ENCODE measurements at places on chromosomes 2 and 18.
A peak's percentile ranks its signal among the peaks of the same experiment; 100 is the strongest.

DNA sequence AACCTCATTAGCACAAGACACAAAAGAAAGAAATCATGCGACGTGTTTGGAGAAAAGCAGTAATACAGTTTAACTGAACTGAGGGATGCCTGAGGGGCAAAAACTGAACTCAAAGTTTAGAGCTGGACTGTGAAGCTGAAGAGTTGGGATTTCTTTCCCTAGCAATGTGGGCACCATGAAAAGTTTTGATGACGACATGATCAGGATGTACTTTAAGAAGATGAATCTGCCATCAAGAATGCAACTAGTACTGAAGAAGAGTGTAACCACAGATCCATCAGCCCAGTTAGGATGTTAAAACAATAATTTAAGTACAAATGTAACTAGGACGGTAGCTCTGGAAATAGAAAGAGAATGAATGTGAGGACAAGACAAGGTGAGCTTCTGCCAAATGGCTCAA lies 196.2 kb downstream of the VWC2L start:
- DNase-seq = no peak

DNA sequence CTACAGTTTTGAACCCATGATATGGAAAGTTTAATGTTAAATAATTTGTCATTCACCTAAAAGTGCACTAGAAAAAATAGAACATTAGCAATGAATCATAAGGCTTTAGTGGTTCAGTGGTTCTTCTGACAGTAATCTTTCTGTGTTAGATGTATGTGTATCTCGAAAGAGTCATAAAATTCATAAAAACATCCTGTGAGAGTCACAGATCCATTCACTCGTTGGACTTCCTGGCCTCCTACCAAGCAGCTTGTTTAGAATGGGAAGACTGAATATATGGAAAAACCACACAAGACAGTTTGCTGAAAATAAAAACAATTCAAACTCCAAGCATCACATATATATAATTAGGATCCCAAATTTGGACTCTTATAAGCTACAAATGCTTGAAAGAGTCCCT lies 34.8 kb downstream of the ADNP2 start:
- DNase-seq = no peak

GRCh38 chr2:190781604-190782198 lies 98.9 kb upstream of the GLS start:
- peak; percentile 65 for DNase-seq

DNA sequence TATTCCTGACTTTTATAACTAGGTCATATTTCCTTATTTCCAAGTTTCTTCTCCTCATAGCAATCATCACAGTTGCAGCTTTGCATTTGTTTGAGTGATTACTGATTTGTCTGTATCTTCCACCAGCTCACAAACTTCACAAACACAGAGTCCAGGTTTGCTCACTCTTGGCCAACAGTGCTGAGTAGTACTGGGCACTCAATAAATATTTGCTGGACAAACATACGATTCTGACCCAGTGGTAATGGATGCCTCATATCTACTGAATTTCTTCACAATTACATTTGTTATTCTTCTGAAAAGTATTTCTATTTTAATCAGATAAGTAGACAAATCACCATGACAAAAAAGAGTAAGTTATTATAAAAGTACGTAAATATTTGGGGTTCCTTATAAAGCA lies 516.3 kb downstream of the TDRD15 start:
- DNase-seq = peak; percentile 30

DNA sequence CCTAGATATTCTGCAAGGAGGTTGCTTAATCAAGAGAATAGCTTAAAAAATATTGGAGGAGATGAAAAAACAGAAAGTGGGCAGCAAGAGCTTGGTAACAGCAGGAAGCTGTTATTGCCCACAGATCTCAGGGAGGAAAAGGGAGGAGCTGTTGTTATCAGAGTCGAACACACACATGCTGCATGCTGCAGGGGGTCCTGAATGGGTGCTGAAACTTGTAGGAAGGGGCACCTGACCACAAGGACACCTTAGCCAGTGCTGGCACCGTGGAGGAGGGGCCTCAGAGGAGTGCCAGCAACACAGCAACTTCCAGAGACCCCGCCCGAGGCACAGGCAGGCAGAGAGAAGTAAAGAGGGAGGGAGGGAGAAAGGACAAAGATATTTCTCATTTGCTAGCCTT lies 332.9 kb downstream of the SOCS6 start:
- no peak for DNase-seq

DNA sequence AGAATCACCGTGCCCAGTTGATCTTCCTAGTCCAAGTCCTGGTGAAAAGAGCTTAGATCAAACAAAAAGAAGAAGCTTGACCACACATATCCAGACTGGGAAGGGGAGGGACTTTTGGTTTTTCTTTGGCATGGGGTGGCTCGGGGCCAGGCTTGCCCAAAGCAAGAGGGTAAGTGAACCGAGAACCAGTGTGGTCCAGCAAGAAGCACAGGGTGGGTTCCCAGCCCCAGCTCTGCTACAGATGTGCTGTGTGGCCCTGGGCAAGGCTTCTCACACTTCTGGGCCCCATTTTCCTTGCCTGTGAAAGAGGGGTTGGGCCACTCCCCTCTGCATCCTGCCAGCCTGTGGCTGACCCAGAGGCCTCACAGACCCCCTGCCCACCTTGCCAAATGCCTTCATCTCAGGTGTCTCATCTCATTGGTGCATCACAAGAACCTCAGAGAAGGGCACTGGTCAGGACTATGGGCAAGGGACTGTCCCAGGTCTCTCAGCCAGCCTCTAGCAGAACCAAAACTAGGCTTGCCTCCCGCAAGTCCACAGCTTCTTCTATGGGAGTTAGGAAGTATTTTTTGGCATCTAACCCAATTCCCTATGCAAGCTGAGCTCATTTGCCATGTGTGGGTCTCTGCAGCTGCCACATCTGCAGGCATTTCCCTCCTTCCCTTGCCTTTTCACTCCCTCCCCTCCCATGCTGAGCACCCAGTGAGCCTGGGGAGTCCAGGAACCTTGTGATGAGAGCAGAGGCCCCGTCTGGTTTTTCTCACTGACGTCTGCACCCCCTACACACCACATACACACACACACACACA lies 6.9 kb downstream of the ATP6V1B1 start:
- DNase-seq = no peak

- DNase-seq = no peak
Observed at GRCh38 chr2:219656526-219656925, 29.1 kb downstream of the SLC4A3 start.

- peak; percentile 58 for DNase-seq
Observed at GRCh38 chr2:105888625-105889024, 143.9 kb downstream of the NCK2 start.

DNA sequence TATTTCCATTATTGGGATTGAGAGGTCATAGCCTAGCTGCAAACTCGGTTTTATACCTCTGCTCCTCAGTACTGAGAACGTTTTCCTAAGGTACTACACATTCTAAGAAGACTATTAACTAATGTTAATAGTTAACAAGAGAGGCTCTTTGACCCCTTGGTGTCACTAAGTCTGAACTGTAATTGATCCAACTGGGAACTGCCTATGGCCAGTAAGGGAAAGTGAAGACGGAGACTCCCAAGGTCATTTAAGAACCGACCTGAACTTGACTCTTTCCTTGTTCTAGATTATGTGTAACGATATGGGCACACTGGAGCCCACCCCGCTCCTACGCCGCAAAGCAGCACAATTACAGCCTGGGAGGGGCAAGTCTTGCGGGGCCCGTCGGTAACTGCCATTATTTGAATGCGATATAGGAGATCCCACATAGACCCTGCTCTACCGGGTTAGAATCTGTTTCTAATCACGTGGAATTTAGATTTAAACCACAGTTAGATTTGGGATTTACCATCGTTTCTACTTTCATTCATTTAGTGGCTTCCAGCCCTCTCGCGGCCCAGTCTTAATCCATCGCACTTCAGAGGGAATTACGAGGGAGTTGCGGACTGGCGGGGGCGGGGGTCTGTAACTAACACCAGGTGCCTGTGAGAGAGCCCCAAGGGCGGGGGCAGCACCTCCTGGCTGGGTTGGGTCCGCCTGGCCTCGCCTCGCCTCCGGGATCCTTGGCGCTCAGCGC lies 84.1 kb upstream of the EPB41L3 start:
- DNase-seq = no peak

GRCh38 chr2:164777847-164778461 lies 63.7 kb downstream of the COBLL1 start:
- no peak for DNase-seq

GRCh38 chr2:170143045-170143717 lies 34.8 kb upstream of the MYO3B start:
- DNase-seq = no peak

DNA sequence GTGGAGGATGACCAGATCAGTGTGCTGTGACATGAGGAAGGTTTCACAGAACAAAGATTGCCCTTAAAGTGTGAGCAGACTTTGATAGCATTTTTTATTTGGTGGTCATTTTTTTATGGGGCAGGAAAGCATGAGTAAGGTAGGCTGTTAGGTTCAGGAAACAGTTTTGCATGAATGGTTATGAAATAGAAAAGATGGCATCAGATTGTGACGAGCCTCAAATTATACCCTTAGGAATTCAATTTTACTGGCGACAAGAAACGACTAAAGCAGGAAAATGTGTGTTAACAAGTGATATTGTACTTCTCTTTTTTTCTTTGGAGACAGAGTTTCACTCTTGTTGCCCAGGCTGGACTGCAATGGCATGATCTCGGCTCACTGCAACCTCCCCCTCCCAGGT lies 44.7 kb downstream of the PIK3C3 start:
- no peak for DNase-seq

DNA sequence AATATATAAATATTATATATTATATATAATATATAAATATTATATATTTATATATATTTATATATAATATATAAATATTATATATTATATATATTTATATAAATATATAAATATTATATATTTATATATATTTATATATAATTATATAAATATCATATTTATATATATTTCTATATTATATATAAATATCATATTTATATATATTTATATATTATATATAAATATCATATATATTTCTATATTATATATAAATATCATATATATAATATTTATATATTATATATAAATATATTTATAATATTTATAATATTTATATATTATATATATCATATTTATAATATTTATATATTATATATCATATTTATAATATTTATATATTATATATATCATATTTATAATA lies 321.4 kb downstream of the CDH2 start:
- no peak for DNase-seq

DNA sequence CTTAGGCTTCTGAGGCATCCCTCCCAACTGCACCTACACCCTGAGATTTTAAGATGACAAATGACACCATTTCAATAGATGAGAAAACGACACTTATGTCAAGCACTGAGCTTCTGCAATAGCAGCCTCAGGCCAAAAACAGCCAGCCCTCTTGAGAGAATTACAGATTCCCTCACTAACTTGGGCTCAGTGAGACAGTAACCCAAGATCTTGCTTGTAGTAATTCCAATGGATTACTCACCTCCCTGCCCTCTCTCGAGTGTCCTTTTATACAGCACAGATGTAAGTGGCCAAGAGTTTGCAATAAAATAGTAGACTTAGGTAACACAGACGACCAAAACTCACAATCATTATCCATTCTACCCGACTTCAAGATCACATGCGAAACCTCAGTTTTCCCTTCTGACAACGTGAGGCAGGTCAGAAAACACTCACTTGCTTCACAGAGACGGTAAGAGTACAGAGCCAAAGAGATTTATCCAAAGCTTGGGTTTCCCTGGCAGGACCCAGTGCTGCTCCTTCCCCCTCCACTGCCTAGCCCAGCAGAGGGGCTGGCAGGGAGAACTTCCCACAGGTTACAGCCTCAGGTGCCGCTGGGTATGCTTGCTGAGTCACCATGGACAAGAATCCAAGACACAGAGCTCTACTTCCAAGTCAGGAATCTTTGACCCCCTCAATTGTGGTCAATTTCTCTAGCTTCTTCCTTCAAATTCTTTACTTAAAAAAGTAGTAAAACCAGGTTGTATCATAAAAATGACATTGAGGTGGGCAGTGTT lies 181.4 kb downstream of the MYO5B start:
- no peak for DNase-seq

DNA sequence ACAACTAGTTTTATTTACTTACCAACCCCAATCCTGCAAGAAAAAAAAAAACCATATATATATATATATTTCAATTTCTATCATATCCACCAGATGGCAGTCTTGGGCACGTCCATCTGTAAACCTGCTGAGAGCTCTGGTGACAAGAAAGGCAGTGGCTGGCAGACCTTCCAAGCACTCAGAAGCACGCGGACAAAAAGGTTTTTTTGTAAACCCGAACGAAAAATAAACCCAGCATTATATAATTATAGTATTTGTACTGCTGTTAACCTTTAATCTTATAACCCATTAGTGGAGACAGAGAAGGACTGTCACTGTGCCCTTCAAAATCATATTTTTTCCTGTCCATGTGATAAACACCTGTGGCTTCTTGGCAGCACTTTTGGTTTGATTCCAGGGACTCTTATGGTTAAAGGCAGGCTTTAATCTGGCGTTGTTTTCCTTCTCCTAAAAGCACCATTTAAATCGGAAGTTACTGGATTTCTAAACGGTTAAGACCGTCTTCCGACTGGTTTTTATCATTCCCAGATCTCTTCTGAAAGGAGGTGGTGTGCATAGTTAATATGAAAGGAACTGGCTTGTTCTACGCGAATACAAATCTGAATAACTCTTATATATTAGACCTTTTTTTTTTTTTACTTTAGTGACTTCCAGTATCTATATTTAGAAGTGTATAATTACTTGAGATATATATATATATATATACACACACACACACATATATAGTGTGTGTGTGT lies 31.0 kb upstream of the SLC3A1 start:
- DNase-seq = peak; percentile 77

- DNase-seq = peak; percentile 42
Observed at GRCh38 chr2:37156071-37156856, 516 bp downstream of the EIF2AK2 start.

DNA sequence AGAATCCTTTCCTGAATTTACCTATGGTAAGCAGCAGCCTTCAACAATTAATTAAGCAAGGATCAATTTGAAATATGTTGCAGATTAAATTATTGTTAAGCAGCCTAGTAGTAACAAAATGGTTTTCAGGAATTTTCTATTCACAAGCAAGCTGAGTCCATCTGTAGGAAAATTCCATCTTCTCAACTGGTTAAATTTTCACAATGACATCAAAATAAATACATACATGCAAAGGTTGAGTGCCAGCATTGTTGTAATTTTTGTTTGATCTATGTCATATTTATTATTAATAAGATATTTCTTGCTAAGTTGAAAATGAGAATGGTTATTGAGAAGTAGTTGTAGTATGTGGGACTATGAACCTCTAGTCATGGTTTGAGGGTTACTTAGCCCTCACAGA lies 15.3 kb upstream of the TFPI start:
- DNase-seq = no peak

DNA sequence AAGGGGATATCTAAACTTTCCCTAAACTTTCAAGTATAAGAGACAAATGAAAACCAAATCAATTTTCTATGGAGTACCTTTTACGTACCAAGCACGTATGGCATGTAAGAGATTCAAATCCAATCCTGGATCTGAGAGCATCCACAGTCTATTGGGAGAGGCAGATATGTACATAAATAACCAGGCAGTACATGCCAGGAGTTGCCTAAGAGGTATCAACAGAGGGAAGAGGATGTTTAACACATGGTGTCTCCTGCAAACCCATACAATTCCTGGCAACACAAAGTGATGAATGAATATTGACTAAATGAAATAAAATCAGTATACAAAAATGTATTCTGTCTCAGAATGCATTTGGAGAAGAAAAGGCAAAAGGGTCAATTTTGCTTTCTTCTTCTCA lies 116.6 kb downstream of the PIGN start:
- no peak for DNase-seq

GRCh38 chr2:52536929-52537460 lies 1230.6 kb upstream of the CHAC2 start:
- DNase-seq = no peak
